ENCODE measurements at places on chromosomes 16 and 17. TPM values are rescaled to one million over a fixed set of nuclear protein-coding genes. Genes with fewer than 3 reads are reported as not detected.

WNT3 gene
- total RNA-seq: 0.59 TPM

MYOCD gene
- total RNA-seq: 11.6 TPM

MYH2 gene
- not detected for total RNA-seq

GRCh38 chr17:80457236-80457856, 19.1 kb downstream of the NPTX1 start:
- DNase-seq: no peak

- DNase-seq: no peak
These were observed 145.0 kb downstream of the SEC14L1 start for GRCh38 chr17:77285594-77286390.

DNA sequence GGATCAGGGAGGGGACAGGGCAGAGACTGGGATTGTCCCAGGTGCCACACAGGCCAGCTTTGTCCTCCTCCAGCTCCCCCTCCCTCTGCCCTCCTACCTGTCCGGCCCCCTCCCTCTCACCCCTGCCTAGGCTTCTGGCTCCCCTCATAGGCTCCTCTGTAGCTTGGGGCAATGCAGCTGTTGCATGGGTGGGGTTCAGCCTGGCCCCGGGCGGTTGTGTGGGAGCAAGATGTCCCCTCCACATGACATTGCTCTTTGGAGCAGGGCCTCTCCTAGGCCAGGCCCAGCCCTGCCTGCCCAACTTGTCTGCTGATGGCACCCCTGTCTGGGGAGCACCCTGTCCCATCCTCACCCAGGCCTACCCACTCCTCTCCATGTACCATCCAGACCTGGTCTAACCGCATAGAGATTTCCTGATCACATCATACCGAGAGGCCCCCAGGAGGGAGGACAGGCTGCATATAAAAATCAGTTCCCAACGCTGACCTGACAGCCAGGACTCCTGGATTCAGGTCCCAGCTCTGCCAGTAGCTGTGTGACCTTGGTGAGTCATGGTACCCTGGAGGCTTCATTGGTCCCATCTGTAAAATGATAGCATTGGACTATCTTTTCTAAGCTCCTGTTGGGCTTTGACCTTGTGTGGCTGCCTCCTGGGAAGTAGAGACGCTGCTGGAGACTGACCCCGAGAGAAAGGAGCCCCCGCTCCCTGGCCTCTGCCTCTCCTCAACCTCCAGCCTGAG, 48.8 kb upstream of the DLX4 start:
- no peak for DNase-seq

GRCh38 chr17:81309140-81309858, 14.2 kb upstream of the SLC38A10 start:
- peak; percentile 86 for DNase-seq

CDH1 gene
- 18.9 TPM for total RNA-seq

ABCA10 gene
- total RNA-seq: 110 TPM

DNA sequence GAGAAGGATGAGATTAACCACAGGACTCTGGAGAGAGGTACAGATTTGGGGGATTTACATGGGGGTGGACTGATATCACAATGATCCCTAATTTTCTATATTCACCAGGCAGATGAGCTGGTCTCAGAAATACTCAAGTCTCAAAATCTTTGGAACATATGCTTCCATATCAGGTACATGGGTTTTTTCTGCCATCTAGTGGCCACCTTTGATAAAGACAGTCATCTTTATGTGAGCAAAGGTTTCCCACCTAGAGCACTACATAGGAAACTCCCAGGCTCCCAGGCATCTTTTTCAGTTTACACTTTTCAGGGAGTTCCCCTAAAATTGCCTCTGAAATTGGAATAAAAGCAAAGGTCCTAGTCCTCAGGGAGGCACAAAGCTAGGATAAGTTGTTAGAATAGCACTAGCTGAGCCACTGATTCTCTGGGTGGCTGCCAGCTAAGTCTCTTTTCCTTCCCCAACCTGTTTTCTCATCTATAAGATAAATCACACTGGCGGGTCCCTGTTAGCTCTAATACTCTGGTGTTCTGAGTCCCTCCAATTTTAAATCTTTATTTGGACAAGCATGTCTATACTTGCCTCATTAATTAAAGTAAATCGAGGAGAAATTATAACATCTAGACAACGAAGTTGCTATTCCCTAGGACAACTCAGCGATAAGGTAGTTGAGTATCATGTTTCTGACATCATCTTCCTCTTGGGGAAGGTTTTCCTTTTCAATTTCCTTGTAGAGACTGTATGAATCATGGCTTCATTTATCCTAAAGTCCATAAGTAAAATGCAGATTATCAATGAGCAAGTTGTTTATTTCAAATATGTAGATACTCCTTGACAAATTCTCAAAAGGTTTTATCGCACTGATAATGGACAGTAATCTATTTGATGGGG, 19.0 kb upstream of the MON1B start:
- peak; percentile 76 for DNase-seq

DNA sequence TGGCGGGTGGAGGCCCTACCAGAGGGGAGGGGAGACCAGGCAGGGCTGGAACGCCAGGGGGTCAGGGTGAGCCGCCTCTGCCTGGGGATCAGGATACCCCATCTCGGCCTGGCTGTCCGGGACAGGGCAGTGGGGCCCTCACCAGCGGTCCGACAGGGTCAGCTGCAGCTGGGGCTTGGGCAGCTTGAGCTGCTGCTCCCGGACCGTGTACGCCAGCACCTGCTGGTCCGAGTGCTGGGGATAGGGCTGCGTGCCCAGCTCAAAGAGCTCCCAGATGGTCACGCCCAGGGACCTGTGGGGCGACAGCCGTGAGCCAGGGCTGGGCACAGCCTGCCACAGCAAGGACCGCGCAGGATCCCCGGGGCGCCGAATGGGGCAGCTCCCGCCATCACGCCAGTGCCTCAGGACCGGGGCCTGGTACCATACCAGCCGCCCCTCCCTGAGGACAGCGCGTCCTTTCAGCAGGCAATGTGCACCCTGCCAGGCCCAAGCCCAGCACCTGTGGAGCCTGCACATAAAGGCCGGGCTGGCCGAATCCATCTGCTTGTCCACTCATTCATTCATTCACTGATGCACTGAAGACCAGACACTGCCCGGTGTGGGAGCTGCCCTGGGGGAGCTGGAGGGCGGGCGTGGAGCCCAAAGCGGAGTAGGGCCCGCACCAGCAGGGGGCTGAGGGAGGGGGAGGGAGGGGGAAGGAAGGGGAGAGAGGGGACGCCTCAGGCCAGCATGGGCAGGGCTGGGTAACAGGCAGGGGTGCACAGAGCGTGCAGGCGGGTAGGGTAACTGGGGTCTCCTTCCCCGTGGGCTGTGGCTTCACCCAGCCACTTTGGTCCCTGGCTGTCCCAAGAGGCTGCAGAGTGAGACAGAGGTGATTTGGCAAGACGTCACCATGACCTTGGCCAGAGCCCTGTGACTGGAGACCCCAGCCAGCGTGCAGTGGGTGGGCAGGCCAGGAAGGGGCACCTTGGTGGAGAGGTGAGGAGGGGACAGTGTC, 42.0 kb upstream of the PVALEF start:
- no peak for DNase-seq

- no peak for DNase-seq
These were observed 18.0 kb downstream of the KCTD2 start for GRCh38 chr17:75064867-75065561.

DNA sequence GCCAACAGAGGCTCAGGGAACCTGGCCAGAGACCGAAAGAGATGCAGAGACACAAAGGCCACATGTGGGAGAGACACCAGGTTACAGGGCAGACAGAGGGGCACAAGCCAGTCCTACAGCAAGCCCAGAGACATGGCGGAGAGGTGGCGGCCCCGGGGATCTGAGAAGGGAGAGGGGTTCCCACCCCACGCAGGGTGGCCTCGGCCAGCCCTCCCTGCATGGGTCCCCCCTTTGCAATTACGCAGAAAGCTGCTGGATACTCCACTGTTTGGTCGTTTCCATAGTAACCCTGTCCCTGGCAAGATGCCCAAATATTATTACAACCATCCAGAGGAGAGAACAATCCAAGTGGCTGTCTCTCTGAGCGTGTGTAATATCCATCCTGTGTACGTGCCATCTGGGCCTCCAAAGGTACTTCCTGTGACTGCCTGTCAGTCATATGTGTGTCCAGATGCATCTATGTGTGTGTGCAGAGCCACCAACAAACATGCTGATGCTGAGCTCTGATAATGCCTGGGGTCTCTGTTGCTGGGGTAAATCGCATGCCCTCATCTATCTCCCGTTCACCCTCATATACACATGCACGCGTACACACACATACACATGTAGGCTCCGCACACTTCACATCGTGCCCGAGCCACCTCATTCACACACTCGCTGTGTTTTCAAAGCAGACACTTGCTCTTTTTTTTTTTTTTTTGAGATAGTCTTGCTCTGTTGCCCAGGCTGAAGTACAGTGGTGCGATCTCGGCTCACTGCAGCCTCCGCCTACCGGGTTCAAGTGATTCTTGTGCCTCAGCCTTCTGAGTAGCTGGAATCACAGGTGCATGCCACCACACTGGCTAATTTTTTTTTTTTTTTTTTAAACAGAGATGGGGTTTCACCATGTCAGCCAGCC, 5.5 kb downstream of the PCGF2 start:
- DNase-seq: no peak

DNA sequence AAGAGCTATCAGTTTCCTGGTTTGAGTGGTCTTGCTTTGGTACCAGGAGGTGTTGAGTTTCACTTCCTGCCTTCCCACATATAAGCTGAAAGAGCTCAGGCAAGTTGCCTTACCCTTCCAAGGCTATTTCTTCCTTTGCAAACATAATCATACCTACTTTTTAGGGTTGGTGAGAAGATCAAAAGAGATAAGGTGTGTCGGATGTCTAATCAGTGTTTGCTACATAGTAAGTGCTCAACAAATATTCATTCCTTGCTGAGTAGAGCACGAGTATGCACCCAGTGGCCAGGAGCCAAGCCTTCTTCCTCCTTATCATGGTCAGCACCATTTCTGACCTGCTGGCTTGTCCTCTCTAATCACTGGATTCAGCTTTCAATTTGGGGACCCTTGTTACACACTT, 12.7 kb upstream of the TMEM98 start:
- DNase-seq: no peak

GRCh38 chr17:76241691-76242255, 1.5 kb upstream of the RNF157 start:
- DNase-seq: no peak

DNA sequence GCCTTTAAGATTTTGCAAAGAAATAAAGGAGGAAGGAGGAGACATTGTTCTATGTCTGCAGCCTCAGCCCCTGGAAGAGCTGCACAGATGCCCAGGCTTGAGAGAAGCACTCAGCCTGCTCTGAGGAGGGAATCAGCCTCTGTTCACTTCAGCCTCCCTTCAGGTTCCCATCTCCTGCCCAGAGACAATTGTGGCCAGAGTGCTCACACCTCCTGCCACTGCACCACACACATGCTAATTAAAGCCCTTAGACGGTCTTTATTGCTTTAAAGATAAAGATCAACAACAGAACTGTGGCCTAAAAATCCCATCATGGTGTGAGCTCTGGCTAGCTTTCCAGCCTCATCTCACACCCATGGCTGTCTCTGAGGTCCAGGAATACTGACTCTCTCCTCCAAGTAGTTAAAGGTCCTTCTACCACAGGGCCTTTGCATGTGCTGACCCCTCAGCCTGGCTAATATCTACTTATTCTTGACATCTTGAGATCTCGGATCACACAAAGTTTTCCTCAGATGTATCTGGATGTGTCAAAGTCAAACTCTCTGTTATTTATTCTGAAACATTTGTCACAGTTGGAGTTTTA, 33.8 kb downstream of the CHD9NB start:
- no peak for DNase-seq

DNA sequence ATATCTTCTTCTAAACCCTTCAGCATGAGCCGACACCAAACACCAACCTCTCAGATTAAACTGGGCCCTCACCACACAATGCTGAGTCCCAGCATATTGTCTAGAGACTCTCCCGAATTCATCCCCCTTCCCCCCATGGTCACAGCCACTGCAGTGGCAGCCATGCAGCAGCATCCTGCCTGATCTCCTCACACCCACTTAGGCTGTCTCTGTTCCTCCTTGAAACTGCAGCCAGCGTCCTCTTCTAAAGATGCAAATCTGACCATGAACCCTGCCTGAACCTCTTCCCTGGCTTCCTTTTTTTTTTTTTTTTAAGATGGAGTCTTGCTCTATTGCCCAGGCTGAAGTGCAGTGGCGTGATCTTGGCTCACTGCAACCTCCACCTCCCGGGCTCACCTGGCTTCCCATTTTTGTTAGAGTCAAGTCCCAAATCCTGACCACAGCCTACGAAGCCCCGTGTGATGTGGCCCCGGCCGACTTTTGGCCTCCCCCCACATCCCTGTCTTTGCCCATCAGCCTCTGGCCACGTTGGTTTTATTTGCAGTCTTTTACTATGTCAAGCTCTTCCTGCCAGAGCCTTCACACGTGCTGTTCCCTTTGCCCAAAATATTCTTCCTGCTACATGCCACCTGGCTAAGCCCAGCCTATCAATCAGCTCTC, 2.8 kb downstream of the FA2H start:
- no peak for DNase-seq

- no peak for DNase-seq
These were observed 80.4 kb upstream of the IRX3 start for GRCh38 chr16:54366943-54367342.

- DNase-seq: peak; percentile 65
These were observed 651 bp upstream of the EIF1 start for GRCh38 chr17:41687828-41688640.

DNA sequence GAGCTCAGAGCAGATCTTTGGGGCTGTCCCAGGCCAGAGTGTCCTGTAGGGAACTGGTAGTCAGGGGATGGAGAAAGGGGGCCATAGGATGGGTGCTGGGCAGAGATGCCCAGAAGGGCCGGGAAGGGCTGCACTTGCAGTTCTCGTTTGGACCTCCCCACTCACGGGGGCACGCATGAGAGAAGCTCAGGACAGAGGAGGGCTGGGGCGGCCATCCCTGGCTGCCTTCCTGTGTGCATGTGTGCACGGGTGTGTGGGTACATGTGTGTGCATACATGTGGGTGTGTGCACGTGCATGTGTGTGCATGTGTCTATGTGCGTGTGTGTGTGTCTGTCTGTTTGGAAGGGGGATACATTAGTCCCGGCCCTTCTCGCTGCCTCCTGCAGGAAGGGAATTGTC, 73.3 kb downstream of the COG7 start:
- no peak for DNase-seq

SOST gene
- total RNA-seq: not detected

DNA sequence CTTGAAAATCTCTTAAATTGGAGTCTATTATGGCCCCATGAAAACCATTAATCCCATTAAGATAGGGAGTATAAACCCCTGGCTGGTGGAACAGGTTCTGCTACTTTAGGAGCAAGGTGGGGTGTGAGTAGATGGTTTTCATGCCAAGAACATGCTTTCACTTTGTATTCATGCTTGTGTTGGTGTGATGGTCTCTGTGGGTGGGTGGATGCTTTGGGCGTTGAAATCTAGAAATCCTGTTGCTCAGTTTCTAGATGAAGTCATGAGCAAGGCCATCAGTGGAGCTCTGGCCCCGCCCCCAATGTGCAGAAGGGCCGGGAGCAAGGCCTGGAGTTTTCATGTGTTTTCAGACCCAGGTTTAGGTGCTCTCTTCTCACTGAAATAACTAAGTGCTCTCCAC, 20.1 kb downstream of the PLD6 start:
- no peak for DNase-seq

GRCh38 chr16:35562471-35562870, 2103.1 kb downstream of the TP53TG3F start:
- no peak for DNase-seq

ERAL1 gene
- total RNA-seq: 26.4 TPM

NLRP1 gene
- 34.7 TPM for total RNA-seq

NT5C3B gene
- 32.2 TPM for total RNA-seq

PIMREG gene
- total RNA-seq: not detected

- DNase-seq: no peak
These were observed 138.2 kb upstream of the COX10 start for GRCh38 chr17:13931111-13931526.

- no peak for DNase-seq
These were observed 6.1 kb downstream of the OR1A1 start for GRCh38 chr17:3213587-3213986.

REXO5 gene
- 2.5 TPM for total RNA-seq

All from tibial nerve (tissue), 4 donors.